ENCODE measurements at places on chromosomes 7 and 10. TPM values are rescaled to one million over a fixed set of nuclear protein-coding genes. Genes with fewer than 3 reads are reported as not detected.
A peak's percentile ranks its signal among the peaks of the same experiment; 100 is the strongest.

GRCh38 chr7:52017802-52018679 is 701.4 kb upstream of the COBL start:
- H3K36me3 ChIP-seq, result no peaks in the 10 kb centered on the region
- H3K4me1 ChIP-seq, result no peaks in the 10 kb centered on the region
- H3K27ac ChIP-seq, result no peak overlapping the region
- H3K4me3 ChIP-seq, result no peak overlapping the region
- no peak for DNase-seq

DNA sequence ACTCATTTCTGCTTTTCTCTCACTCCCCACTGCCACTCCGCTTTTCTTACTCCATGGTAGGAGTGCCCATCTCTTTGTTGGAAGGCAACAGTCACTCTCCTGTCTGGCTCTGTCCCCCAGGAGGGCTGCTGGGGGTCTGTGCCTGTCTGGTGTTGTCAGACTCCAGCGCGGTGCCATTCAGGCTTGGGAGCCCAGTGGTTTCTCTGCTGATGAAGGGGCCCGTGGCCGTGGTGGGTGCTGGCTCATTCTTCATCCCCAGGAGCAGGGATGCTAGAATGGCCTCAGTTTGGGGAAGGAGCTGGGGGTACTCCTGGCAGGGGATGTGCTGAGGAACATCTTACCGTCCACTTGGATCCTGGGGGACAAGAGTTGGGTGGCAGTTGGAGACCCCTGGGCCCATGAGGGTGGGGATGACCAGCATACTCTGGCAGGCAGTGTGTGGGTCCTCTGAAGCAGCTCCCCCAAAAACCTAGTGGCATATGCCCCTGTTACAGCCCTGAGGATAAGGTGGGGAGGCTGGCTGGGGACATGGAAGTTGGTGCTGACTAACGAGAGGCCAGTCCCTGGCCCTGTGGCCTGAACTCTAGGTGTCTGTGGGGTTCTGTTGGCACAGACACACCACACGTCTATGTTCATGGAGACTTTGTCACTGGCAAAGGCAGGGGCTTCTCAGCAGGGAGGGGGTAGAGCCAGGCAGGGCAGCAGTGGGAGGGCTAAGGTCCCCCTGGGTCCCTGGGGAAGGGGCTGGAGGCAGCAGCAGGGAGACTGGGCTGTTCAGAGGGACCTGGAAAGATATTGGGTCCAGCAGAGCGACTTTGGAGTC is 102.8 kb upstream of the RET start:
- no peak overlapping the region for H3K4me3 ChIP-seq
- H3K27ac ChIP-seq, result no peak overlapping the region
- H3K4me1 ChIP-seq, result no peaks in the 10 kb centered on the region
- no peaks in the 10 kb centered on the region for H3K36me3 ChIP-seq
- DNase-seq, result no peak

DNA sequence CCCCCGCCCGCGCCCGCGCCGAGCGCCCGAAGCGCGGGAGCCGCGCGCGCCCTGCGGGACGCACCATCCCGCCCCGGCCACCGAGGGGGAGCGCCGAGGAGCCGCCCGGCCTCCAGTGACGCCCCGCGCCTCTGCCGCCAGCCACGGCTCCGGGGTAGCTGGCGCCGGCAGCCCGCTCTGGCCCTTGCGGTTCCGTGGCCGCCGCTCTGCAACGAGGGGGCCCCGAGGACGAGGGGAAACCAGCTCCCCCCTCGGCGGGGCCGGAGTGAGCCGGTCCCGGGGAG is at the start of gene PAXIP1:
Gene PAXIP1, minus strand, starts transcription at position 33 of the 284 bp plus-strand sequence. CDS start 195 bp downstream, outside the sequence.
- no peak for DNase-seq
- peaks cover 5% of the 10 kb centered on the region for H3K4me1 ChIP-seq
- H3K27ac ChIP-seq, result peak within 1 kb of the TSS; percentile 90
- peak within 1 kb of the TSS; percentile 88 for H3K4me3 ChIP-seq

Gene TUBB8
- not detected for total RNA-seq

Gene ANK3
- total RNA-seq, result 0.50 TPM

Gene OR9A2
- total RNA-seq, result not detected

GRCh38 chr10:114931072-114931679 is 6.8 kb upstream of the TRUB1 start:
- no peaks in the 10 kb centered on the region for H3K36me3 ChIP-seq
- H3K4me1 ChIP-seq, result no peaks in the 10 kb centered on the region
- no peak overlapping the region for H3K27ac ChIP-seq
- no peaks in the 10 kb centered on the region for H3K27me3 ChIP-seq
- no peak overlapping the region for H3K4me3 ChIP-seq

DNA sequence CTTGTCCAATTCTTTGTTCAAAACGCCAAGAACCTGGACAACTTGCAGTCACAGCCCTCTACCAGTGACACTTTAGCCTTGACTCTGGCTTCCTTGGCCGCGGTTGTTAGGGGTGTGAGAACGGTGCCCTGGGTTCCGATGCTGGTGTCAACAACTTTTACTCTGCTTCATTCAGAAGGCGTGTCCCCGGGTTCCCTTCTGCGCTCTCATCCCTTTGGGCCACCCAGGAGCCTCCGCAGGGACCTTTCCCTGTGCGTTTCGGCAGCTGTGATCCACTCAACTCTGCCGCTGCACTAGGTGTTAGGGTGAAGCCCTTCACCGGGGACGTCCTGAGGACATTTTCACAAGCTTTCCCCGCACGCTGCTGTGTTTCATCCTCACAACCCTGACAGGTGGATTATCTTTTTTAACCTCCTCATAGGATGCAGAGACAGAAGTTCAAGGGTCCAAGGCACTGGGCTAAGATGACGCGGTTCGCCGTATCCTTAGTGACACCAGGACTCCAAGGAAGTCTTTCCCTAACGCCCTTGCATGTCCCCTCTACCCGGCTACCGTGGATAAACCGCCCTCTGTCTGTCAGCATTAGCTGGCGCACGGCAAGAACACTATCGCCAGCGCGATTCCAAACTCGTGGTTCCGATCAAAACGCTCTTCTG is 133.5 kb upstream of the SHH start:
- H3K27me3 ChIP-seq, result no peaks in the 10 kb centered on the region
- H3K27ac ChIP-seq, result no peak overlapping the region
- no peaks in the 10 kb centered on the region for H3K36me3 ChIP-seq
- no peak for DNase-seq

- H3K4me3 ChIP-seq, result no peak overlapping the region
- H3K27me3 ChIP-seq, result no peaks in the 10 kb centered on the region
- H3K27ac ChIP-seq, result no peak overlapping the region
- H3K36me3 ChIP-seq, result no peaks in the 10 kb centered on the region
- DNase-seq, result peak; percentile 50
Observed at GRCh38 chr7:41629711-41630111, 73.2 kb downstream of the INHBA start.

Gene GHRHR
- not detected for total RNA-seq

Gene ADAM22
- 0.51 TPM for total RNA-seq

DNA sequence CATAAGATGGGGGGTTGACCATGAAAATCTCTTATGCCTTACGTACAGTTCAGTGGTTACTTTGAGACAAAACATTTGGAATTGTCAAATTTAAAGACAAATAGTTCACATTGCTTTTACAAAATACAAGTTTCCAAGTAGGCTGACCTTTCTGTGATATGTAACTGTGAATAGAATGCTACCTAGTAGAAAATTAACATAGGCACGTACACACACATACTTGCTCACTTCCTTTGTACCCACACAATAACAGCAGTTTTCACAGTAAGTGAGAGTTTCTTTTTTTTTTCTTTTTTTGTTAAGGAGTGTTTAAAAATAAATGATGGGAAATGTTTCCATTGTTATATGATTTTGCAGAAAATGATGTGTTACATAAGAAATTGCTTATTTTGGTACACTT is 53.3 kb upstream of the SP8 start:
- H3K36me3 ChIP-seq, result no peaks in the 10 kb centered on the region
- no peaks in the 10 kb centered on the region for H3K27me3 ChIP-seq
- H3K4me1 ChIP-seq, result no peaks in the 10 kb centered on the region

Gene ZPBP
- not detected for total RNA-seq

DNA sequence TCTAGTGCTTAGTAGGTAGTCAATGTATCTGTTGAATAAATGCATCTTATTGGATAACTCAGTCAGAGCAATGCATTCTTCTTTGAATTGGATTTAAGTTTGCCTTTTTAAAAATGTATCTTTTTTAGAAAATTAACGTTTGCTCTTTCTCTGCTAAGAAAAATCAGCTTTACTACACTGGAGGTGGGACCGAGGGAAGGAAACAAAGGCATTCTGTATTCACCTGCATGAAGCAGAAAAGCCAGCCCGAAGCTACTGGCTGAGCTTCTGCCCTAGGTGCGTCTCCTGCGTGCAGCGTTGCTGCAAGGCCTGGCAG is 22.2 kb upstream of the ITGB1 start:
- no peaks in the 10 kb centered on the region for H3K36me3 ChIP-seq
- H3K4me1 ChIP-seq, result peaks cover 35% of the 10 kb centered on the region

- no peak overlapping the region for H3K4me3 ChIP-seq
- no peaks in the 10 kb centered on the region for H3K36me3 ChIP-seq
- no peaks in the 10 kb centered on the region for H3K4me1 ChIP-seq
- no peak for DNase-seq
- H3K27ac ChIP-seq, result no peak overlapping the region
- H3K27me3 ChIP-seq, result peaks cover 22% of the 10 kb centered on the region
Observed at GRCh38 chr10:86360657-86361056, 5.9 kb downstream of the GRID1 start.

- H3K27me3 ChIP-seq, result peaks cover 5% of the 10 kb centered on the region
- H3K27ac ChIP-seq, result no peak overlapping the region
- no peaks in the 10 kb centered on the region for H3K4me1 ChIP-seq
- no peaks in the 10 kb centered on the region for H3K36me3 ChIP-seq
- no peak overlapping the region for H3K4me3 ChIP-seq
- peak; percentile 65 for DNase-seq
Observed at GRCh38 chr10:130127364-130128061, 8.7 kb upstream of the GLRX3 start.

- H3K36me3 ChIP-seq, result no peaks in the 10 kb centered on the region
- H3K4me1 ChIP-seq, result no peaks in the 10 kb centered on the region
- DNase-seq, result no peak
- H3K27ac ChIP-seq, result no peak overlapping the region
Observed at GRCh38 chr7:80263821-80264220, 129.2 kb downstream of the GNAI1 start.

- no peak overlapping the region for H3K4me3 ChIP-seq
- DNase-seq, result peak; percentile 75
- no peaks in the 10 kb centered on the region for H3K36me3 ChIP-seq
- H3K4me1 ChIP-seq, result no peaks in the 10 kb centered on the region
Observed at GRCh38 chr7:141045842-141046620, 27.8 kb upstream of the TMEM178B start.

Gene ZNF248
- 10.3 TPM for total RNA-seq

GRCh38 chr10:11434324-11434723 is 177.1 kb downstream of the USP6NL start:
- no peak for DNase-seq
- no peaks in the 10 kb centered on the region for H3K4me1 ChIP-seq
- H3K36me3 ChIP-seq, result no peaks in the 10 kb centered on the region
- no peak overlapping the region for H3K27ac ChIP-seq

Gene PRTFDC1
- 18.5 TPM for total RNA-seq

Data from fibroblast of lung (primary cell).